Activated effector memory CD4-positive, alpha-beta T cell treated with Interleukin-2 at 50 U/mL for 16 hours (primary cell): ENCODE measurements at places on chromosomes 3 and 15.

DNA sequence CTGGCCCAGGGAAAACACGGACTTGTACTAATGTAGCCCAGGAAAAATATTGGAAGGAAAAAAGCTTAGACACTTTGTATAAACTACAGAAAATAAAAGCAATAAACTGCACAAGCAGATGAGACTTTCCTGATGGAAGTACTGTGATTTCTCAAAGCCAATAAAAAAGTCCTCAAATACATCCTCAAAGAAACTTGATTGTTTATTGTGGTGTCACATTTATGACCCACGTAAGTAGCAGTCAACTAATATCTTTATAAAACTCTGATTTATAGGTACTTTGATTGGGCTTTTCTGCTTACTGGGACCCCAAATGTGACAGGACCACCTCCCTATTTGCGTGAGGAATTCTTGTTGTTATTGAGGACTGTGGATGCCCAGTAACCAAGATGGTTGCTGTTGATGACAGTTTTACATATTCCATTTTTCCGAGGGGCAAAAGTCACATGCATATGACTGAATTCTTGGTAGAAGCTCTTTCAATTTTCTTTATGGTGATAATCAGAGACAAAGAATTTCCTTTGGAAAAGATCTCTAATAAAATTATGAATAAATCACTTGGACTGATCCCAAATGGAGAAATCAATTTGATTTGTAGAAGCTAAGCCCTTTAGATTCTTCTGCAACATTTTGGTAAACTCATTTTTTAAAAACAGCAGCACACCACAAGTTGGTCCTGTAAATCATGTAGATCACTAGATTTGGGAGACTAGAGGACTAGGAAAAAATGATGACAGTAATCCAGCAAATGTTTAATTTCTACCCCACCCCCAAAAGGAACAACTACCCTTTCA is 159.0 kb upstream of the TSC22D2 start:
- no peak for DNase-seq

DNA sequence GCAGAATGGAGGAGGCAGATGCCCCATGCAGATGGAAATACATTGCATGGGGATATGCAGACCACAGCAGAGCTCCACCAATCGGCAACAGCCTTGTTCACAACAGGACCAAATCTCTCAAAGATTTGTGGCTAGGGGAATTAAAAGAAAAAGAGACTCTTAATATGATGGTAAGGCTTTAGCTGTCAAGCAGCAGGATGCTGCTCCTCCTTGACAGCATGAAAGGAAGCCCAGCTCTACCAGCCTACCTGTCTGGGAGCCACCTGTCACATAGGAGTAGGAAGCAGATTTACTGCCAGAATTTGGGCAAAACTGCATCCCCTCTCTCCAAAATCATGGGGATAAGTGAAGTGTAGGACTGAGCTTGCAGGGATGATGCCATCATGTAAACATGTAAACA is 769.6 kb upstream of the ARPP21 start:
- DNase-seq: no peak

GRCh38 chr15:83626171-83626802 is 27.6 kb upstream of the ADAMTSL3 start:
- DNase-seq: no peak

DNA sequence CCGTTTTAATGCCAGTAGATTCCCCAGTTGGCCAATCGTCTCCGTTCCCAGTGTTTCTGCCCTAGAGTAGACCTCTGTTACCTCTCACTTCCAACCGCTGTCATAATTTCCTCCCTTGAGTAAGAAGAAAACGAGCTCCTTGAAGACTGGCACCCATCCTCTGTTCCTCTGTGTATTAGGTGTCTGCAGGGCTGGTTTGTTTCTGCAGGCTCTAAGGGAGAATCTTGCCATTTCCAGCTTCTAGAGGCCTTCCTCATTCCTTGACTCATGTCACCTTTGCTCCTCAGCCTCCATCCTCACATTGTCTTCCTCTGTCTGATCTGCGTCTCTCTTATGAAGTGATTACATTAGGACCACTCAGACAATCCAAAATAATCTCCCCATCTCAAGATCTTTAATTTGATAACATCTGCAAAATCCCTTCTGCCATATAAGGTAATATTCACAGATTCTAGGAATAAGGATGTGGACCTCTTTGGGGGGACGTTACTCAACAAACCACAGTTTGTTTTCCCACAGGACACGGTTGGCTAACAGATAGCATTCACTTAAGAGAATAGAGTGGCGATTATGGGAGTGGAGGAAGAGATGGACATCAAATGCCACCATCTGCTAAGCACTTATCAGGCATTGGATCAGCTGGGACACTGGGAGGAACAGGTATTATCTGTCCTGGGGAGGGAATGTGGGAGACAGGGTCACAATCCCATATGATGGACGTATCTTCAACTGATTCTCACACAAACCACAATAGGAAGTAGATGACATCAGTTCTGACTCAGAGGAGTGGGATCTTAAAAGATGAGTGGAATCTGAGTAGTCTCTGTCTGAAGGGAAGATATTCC is 17.1 kb downstream of the ARHGAP31 start:
- no peak for DNase-seq

GRCh38 chr15:68783226-68784058 is 37.3 kb downstream of the ANP32A start:
- DNase-seq: peak; percentile 49

DNA sequence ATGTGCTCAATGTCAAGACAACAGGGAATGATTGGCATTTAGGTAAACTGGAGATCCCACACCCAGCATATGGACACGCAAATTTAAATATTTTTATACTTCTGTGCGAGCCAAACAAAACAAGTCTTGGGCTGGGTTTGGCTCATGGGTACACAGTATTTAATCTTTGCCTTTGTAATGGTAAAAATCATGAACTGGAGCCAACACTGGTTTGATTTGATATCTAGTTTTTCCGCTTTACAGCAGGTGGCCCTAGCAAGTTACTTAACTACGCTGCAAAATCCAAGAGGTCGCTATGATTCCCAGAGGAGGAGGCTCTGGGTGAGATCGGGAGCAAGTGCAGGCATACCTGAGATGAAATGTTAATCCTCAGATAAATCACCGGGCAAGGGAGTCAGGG is 207.9 kb upstream of the SATB1 start:
- no peak for DNase-seq

GRCh38 chr3:60948488-60948887 is 302.8 kb downstream of the FHIT start:
- no peak for DNase-seq

- no peak for DNase-seq
Observed at GRCh38 chr3:54703923-54704322, 223.9 kb downstream of the LRTM1 start.
